NCI-H1417 treated with DMSO at 0.1 percent for 48 hours (cell line): ENCODE measurements at places on chromosomes 13 and 19.

DNA sequence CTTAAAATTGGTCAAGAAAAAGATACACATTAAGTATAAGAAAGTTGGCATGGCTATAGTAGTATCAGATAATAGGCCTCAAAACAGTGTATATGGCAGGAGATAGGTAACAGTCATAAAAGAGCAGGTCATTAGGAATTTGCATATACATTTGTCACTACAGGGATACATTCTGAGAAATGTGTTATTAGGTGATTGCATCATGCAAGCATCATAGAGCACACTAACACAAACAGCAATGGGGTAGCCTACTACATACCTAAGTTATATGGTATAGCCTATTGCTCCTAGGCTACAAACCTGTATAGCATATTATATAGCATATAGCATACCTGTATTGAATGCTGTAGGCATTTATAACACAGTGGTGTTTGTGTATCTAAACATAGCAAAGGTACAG is 6.2 kb upstream of the ZNF529 start:
- no peak for DNase-seq

- no peak for DNase-seq
Measured at GRCh38 chr13:91270031-91270430, 77.5 kb upstream of the MIR17HG start.

GRCh38 chr19:50819636-50820035 is 4.0 kb downstream of the KLK1 start:
- no peak for DNase-seq

DNA sequence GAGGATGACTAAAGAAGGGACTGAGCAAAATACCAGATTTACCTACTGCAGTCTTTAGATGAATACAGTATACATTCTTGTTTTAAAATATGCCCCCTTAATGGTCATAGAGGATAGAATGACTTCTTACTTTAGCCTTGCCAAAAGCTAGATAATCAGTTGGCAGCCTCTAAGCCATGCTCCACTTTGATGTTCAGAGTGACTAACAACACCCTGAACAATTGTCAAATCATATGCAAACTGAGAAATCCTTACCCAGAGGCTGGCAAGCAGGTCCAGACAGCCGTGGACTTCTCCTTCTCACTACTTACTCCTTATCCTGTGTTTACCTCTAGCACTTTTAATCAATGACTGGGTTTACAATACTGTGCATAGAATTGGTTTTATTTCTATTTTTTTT is 23.6 kb upstream of the PHF11 start:
- no peak for DNase-seq

GRCh38 chr19:31220540-31220939 is 128.7 kb downstream of the TSHZ3 start:
- no peak for DNase-seq

- no peak for DNase-seq
Measured at GRCh38 chr13:74300162-74300561, 166.0 kb upstream of the KLF12 start.

DNA sequence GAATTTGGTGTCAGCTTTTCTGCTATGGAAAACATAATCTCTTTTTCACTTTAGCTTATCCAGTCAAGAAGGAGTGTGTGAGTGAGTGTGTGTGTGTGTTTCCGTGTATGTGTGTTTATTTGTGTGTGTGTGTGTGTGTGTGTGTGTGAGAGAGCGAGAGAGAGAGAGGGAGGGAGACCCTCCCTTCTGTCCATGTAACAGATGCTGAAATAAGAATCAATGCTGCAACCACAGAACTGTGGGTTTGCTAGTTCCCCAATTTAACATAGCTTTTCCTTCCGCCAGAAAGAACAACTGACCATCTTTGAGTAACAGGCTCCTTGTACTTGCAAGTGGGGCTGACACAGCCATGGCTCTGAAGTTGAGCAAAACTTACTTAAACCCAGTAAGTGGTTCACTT is 5.2 kb downstream of the LCP1 start:
- no peak for DNase-seq

- no peak for DNase-seq
Measured at GRCh38 chr13:25151626-25152195, 20.4 kb downstream of the AMER2 start.

DNA sequence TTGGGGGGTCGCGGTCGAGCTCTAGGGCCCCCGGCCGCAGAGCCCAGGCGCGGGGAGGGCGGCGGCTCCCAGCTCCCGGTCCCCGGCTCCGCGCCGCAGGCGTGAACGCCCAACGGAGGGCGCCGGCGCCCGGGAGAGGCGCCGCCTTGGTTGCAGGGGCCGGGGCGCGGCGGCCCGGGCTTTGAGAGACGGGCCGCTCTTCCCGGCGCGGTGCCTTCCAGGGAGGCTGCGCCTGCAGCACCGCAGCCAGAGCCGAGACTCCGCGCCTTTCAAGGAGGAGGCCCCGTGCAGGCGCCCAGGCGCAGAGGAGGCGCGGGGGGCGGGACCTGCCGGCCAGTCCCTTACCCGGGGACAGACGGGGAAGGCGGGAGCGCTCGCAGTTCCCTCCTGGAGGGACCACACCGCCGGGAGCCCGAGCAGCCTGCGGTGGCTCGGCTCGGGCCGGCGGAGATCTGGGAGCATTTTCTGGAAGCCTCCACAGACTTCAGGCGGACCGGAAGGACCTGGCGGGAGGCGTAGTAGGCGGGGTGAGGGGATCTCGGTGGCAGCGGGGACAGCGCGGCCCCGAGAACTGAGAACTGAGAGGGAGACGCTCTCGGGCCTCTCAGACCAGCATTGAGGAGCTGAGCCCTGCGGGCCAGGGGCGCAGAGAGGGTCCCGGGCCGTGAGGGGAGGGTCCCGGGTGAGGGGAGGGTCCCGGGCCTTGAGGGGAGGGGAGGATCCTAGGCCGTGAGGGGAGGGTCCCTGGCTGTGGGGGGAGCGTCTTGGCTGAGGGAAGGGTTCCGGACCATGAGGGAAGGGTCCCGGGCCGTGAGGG is 25.5 kb upstream of the MCF2L start:
- DNase-seq, result peak; percentile 23

GRCh38 chr13:22162889-22163288 is 492.0 kb downstream of the FGF9 start:
- no peak for DNase-seq

DNA sequence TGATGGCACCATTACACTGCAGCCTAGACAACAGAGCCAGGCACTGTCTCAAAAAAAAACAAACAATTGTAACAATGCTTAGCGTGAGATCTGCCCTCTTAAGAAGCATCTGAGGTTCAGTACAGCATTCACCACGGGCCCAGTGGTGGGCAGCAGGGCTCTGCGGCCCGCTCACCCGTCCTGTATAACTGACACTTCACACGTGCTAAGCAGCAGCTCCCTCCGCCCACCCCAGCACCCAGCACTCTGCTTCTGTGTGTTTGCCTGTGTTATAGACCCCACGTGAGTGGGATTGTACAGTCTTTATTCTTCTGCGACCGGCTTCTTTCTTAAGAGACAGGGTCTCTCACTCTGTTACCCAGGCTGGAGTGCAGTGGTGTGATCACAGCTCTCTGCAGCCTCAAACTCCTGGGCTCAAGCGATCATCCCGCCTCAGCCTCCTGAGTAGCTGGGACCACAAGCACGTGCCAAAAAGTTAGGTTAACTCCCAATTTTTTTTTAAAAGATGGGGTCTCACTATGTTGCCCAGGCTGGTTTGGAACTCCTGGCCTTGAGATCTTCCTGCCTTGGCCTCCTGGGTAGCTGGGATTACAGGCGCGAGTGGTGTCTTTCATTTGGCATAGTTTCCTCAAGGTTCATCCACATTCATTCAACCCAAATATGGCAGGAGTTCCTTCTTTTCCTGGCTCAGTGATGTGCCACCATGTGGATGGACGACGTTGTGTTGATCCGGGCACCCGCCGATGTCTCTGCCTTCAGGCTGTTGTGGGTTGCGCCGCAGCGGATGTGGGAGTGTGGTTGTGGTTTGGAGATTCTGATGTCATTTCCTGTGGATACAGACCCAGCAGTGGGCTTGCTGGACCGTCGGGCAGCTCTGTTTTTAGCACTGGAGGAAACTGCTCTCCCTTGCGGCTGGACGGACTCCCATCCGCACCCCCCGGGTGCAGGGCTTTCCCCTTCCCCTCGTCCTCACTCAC is 170.0 kb downstream of the KDM4B start:
- no peak for DNase-seq

DNA sequence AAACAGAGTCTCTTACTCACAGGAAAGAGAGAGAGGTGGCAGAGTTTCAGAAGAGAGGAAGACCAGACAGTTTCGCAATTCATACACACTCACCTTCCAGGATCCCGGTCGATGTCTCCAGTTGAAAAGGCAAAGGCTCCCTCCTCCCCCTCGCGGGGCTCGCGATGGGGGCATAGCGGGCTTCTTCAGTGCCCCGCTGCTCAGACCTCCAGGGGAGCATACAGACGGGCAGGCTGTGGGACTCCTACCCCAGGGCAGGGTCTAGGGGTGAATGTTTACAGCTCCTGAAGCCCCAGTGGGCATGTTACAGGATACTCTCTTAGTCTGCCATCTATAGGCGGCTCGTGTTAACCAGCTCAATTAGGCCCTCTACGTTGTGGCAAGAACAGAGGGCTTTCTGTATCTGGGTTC is 139.2 kb downstream of the SLITRK5 start:
- DNase-seq, result no peak

DNA sequence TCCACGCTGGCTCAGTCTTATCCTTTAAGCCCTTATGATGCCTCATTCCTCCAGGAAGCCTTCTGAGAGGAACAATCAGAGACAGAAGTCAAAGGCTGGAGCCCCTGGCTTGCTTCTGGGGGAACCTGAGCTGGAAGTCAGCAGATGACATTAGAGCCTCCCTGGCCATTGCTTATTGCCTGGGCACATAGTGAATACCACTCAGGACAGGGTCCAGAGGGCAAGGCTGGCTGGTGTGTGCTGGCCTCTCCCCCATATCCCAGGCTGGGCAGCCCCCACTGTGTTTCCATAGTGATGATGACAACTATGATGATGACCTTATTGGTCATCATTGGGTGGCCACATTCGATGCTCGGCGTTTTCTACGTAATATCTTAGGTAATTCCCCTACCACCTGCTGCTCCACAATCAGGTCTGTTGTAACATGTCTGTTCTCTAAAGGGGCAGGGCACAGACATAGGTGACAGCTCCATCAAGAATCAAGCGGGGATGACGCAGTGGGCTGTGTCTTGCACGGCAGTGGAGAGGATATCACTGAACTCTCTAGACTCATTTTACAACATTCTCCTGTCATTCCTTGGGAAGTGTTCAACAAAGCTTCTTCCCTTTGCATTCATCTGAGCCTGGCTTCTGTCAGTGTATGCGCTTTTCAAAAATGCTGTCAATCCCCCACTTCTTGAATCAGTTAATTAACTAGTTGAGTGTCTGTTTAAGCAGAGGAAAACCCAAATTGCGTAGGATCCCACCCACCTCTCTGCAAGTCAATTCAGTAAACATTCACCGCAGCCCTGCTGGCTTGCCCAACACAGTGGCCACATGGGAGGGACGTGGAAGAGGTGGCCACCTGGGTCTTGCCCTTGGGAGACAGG is 89.4 kb upstream of the TSHZ3 start:
- no peak for DNase-seq

GRCh38 chr13:98216135-98216565 is 39.1 kb upstream of the RNF113B start:
- DNase-seq, result no peak

DNA sequence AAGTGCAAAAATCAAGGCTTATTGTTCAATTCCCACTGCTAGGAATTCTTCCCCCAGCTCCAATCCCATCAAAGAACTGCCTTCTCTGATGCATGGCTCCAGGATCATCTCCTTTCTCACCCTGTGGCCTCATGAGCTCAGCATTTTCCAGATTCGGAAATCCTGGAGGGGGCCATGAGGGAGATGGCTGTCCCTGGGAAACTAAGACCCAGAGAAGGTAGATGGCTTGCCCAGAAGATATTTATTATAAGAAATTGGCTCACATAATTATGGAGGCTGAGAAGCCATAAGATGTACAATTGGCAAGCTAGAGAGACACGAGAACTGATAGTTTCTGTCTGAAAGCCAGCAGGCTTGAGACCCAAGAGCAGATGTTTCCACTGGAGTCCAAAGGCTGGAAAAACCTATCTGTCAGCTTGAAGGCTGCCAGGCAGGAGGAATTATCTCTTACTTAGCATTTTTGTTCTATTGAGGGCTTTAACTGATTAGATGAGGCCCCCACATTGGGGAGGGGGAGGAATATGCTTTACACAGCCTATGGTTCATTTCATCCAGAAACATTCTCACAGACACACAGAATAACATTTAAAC is 58.6 kb downstream of the GADD45B start:
- DNase-seq, result no peak

DNA sequence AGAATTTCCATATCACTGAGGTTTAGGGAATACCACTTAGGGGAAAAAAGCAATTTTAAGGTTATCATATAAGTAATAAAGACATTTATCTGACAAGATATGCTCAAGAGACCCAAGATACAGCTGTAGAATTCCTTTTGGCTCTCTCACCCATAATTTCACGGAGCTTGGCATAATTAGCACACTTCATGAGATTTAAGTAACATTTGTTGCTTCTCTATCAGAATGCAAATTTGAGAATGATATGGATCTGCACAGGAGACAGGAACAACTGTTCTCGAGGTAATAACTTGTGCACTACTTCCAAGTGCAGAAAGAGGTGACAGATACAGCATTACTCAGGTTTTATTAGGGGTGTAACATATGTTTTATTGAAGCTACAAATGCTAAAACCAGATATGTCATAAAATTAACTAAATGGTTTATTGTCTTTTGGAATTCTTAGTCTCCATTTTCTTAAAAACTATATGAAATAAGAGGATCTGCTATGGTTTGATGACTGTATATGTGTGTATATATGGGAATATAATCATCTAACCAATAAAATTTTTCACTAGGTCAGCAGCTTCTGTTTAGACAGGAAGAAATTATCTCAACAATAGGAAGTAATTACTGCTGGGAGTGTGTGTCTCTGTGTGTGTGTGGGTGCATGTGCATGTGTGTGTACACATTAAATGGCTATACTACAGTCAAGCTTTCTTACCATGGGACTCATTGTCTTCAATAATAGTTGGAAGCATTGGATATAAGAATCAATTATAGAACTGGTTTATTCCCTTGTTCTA is 401.3 kb downstream of the PCDH17 start:
- DNase-seq, result peak; percentile 29

DNA sequence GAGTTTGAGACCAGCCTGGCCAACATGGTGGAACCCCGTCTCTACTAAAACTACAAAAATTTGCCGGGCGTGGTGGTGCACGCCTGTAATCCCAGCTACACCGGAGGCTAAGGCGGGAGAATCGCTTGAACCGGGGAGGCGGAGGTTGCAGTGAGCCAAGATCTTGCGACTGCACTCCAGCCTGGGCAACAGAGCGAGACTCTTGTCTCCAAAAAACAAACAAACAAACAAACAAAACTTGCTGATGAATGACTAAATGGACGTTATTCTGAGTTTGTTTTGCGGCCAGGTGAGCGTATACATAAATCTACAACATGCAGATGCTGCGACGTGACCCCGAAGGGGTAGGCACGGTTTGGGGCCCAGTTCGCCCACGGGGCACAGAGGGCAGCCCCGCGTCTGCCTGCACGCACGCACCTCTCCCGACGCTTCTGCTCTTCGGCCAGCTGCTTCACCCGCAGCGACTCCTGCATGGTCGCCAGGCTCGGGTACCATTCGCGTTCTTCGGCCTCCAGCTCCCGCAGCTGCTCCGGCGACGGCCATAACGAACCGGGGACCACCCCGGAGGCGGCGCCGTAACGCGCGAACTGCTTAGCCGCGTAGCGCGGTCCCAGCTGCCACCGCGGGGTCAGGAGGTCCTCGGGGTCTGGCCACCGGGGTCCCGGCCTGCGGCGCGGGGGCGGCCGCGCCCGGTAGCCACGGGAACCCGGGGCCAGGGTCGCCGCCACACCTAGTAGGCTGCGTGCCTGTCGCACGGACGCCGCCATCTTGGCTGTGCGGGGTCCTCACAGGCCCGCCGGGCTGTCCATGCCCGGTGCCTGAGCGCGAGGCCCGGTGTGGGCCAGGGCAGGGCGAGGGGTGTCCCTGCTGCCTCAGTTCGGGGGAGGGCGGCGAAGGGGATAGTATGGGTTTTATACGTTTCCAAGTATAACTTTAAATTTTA is at the start of gene GADD45GIP1:
GADD45GIP1 (minus strand) TSS at position 778 of the 943 bp plus-strand sequence; CDS start at position 767, 11 bp downstream.
- no peak for DNase-seq
